ENCODE measurements at places on chromosomes 11 and 22. TPM values are rescaled to one million over a fixed set of nuclear protein-coding genes. Genes with fewer than 3 reads are reported as not detected.

The TMEM191B gene
- not detected for polyA plus RNA-seq

The CABP4 gene
- polyA plus RNA-seq, result 0.52 TPM

The SHANK3 gene
- 0.65 TPM for polyA plus RNA-seq

The ANKK1 gene
- polyA plus RNA-seq, result not detected

The GLB1L2 gene
- 4.9 TPM for polyA plus RNA-seq

The MLC1 gene
- 2.5 TPM for polyA plus RNA-seq

The PGA5 gene
- polyA plus RNA-seq, result not detected

The MS4A6E gene
- not detected for polyA plus RNA-seq

The IZUMO1R gene
- polyA plus RNA-seq, result not detected

The GPR137 gene
- 4.4 TPM for polyA plus RNA-seq

The FLRT1 gene
- polyA plus RNA-seq, result not detected

The CECR2 gene
- polyA plus RNA-seq, result 0.75 TPM

Data from Purkinje cell (primary cell).